CD4-positive, alpha-beta T cell treated with Interleukin-12 subunit alpha and Interleukin-12 subunit beta, for 1 hour (primary cell): ENCODE measurements at places on chromosomes 13 and 19.

DNA sequence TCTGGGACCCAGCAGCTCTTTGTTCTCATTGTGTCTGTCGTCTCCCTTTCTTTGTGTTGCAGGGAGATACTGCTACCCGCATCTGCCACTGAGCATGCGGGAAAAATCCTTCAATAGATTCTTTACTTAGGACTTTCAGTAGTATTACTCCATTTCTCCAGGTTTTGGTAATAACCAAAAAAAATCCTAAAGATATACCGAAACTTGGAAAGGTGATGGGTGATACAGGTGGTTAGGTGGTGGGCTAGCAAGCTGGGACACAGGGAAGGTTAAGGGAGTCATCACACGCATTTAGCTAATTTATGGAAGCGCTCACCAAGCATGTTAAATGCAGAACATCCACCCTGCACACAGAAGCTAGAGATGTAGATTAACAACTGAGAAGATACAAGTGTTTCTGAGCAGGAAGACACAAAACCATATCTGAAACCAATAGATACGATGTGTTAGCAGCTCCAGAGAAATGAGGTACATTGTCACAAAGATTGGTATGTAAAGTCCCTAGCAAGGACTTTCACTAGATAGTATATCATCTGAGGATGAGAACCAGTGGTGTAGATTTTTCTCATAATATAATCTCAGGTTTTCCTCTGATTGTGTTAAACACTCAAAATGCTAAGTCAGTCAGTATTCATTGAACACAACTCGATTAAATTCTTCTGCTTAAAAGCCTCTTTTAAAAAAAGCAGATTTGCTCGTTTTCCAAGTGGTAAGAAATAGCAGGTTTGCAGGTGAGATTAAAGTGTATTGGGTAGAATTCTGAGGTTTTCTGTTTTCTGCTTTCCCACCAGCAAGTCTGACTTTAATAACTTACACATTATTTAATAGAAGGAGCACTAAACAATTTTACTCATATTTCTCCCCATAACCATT, 1.2 kb upstream of the SLAIN1 start:
- peak; percentile 44 for DNase-seq

- peak; percentile 47 for DNase-seq
These were observed 44.6 kb downstream of the ZNF787 start for GRCh38 chr19:56076498-56076897.

DNA sequence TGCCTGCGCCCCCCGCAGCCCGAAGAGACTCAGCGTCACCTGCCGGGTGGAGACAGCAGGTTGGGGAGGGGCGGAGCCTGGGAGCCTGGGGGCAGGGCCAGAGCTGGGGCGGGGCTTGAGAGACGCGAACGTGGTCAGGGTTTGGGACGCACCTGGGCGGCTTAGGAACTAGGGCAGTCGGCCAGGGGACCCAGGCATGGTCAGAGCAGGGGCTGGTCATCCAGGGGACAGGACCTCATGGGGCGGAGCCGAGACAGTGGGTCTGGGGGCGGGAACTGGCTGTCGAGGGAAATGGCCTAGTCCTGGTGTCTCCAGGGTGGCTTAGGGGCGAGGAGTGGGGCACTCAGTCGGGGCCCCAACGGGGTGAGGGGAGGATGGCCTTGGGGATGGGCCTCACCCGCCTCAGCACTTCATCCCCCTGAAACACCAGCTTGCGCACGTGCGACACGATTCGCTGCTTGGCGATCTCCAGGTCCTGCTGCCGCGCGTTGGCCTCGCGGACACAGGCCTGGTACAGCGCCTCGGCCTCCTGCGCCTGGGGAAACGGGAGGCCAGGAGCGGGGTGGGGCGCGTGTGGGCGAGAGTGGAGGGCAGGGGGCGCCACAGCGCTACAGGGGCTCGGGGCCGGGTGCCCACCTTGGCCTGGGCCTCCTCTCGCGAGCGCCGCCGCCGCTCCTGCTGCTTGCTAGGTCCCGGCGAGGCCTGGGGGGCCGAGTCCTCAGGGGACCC, 5.8 kb downstream of the GMIP start:
- DNase-seq, result no peak

DNA sequence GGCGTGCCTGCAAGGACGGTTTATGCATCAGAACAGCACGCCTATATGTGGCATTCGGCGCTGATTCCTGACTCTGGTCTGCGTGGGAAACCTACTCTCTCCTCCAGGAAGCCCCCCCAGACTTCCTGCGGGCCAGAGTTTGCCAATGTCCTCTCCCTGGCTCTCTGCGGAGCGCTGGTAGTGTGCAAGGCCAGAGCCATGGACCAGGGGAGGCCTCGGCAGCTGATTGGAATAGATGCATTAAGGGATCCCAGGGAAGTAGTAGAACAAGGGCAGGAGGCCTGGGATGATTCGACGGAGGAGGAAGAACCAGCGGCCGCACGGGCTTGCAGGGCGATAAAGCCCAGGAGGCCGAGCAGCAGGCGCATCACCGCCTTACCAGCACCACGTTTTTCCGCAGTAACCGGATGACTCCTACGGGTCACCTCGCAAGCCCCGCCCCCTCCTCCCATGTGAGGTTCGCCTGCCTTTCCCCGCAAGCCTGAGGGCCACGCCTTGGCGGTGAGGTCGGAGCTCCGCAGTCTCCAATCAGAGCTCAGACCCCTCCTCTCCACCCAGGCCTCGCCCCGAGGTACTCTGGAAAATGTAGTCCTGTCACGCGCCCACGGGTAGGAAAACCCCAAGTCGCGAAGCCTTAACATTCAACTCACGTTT, 5.0 kb downstream of the CLEC11A start:
- peak; percentile 64 for DNase-seq

DNA sequence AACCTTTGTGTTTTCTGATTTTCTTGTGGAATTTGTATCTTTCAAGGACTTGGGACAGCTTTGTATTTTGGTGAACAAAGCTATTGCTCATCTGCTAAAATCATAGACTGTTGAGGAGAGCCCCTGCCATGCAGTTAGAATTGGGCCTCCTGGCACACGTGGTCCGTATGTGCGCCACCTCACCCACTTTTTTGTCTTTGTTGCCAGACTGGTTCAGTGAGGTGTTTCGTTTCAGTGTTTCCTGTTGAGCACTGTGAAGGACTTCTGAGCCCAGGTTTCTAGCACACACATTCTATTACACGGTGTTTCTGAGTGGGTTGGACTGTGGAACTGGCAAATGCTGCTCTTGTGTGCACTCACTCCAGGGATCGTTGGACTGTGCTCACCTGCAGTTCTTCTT, 37.6 kb upstream of the RNF113B start:
- DNase-seq, result no peak

GRCh38 chr19:37914908-37915307, 7.9 kb downstream of the SIPA1L3 start:
- DNase-seq, result no peak

GRCh38 chr13:99294198-99294597, 13.0 kb downstream of the GPR183 start:
- no peak for DNase-seq

- peak; percentile 57 for DNase-seq
These were observed 55.4 kb downstream of the SACS start for GRCh38 chr13:23377983-23378632.

GRCh38 chr13:36356058-36356457, 9.9 kb upstream of the SPART start:
- no peak for DNase-seq

GRCh38 chr13:40125336-40125735, 469.9 kb downstream of the COG6 start:
- no peak for DNase-seq

- no peak for DNase-seq
These were observed 970.5 kb downstream of the UQCRFS1 start for GRCh38 chr19:28242317-28242927.

- DNase-seq, result no peak
These were observed 50.0 kb upstream of the POSTN start for GRCh38 chr13:37648609-37649008.

DNA sequence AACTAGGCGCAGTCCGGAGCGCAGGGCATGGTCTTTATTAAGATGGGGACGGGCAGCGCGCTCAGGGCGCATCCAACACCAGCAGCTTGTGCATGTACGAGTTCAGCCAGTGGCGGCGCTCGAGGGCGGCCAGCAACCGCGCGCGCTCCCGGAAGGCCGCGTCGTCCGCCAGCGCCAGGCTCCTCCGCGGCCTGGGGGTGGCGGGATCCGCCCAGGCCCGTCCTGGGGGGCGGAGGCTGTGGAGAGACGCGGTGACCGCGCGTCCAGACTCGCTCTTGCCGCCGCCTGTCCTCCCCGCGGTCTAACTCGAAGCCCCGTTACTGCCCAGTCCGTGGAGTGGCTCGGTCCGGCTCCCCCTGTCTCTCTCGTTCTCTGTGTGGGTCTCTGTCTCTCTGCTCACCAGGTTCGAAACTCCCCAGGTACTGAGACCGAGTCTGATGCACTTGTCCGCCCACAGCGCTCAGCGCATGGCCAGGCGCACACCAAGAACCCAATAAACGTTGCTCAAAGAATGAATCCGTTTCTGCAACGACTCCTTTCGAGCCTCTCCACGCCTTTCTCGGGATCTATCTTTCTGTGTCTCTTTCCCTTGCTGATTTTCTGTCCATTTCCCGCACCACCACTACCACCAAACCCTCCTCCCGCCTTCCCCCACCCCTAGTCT, 702 bp downstream of the PTH2 start:
- DNase-seq, result peak; percentile 57

GRCh38 chr19:30590596-30591229, 218.5 kb downstream of the ZNF536 start:
- DNase-seq, result no peak

DNA sequence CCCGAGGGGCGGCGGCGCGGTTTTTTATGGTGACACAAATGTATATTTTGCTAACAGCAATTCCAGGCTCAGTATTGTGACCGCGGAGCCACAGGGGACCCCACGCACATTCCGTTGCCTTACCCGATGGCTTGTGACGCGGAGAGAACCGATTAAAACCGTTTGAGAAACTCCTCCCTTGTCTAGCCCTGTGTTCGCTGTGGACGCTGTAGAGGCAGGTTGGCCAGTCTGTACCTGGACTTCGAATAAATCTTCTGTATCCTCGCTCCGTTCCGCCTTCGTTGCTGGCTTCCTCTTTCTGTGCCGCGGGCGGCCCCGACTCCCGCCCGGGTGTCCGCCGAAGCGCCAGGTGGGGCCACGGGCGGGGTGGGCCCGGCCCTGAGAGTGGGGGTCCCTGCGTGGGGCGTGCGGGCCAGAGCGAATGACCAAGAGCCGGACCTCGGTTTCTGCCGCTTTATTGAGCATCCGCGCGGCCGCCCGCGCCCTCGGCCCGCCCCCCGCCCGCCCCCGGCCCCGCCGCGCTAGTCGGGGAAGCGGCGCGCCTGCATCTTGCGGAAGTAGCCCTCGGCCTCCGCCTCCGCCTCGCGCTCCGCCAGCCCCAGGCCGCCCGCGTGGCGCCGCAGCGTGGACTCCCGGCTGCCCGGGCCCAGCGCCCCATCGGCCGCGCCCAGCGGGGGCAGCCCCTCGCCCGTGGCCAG, 9.6 kb downstream of the PLPPR3 start:
- no peak for DNase-seq

DNA sequence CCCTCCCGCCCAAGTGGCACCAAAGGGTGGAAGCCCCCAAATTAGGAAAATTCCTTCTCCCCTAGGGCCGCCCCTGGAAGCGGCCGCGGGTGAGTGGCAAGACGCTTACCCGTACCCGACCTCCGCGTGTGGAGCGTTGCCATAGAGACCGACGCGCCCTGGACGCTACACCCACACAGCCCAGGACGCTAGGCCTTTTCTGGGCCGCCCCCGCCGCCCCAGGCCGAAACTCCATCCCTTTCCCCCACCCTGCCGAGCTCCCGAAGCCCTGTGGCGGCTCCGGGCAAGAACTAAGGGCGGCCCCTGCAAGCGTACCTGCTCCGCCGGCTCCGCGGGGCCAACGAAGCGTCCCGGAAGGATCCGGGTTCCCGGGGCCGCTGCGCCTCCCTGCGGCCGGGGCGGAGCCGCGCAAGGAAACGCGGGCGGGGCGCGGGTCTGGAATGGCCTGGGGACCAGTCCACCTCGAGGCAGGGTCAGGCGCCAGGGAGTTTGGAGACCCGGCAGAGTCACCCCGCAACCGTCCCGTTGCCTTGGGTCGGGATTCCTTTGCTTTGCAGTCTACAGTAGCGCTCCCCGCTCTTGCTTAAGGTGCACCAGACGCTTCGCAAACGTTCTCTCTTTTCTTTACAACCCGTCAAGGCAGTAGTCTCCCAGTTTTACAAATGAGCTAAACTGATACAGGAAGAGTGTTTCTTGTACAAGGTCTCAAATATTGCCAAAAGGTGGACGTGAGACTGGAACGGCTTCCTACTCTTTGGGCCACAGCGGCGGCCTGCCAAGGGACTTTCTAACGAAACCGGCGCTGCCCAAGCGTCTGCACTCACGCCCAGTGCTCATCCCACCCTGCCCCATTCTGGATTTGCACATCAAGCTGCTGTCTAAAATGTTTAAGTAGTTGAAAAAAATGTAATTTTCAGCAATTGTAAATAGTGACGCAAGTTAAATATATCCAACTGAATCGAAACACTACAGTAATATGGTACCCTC, at the start of gene NEK5:
Gene NEK5 (minus strand): TSS at position 360 of the 987 bp plus-strand sequence. CDS start 1,591 bp downstream, outside the sequence.
- peak; percentile 50 for DNase-seq

- no peak for DNase-seq
These were observed 58.5 kb downstream of the ARHGAP35 start for GRCh38 chr19:46919324-46919723.

GRCh38 chr13:79626924-79627323, 146.0 kb downstream of the NDFIP2 start:
- DNase-seq, result no peak

- DNase-seq, result no peak
These were observed 12.4 kb upstream of the VWA8 start for GRCh38 chr13:41973247-41973741.

GRCh38 chr13:78960881-78961280, 301.9 kb upstream of the OBI1 start:
- DNase-seq, result no peak

GRCh38 chr13:33186861-33187291, 98.7 kb downstream of the STARD13 start:
- DNase-seq, result no peak

DNA sequence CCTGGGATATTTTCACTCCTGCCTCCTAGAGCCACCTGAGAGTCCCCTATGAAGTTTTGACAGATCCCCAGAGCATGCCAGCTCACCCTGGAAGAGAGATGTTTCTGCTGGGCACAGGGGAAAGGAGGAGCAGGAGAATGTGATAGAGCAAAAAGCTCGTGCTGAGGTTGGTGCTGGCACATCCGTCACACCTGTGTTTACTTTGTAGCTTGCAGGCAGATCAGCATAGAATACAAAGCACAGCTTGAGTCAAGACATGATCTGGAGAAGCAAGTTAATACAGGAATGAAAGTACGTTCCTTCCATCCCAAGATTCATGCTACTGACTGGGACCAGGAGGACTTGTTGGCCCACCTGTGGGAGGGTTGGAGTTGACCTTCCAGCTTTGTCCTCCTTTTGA, 46.1 kb downstream of the HSPH1 start:
- DNase-seq, result no peak
